Liver (tissue), 10 donors: ENCODE measurements at places on chromosomes 3 and 15. TPM values are rescaled to one million over a fixed set of nuclear protein-coding genes. Genes with fewer than 3 reads are reported as not detected.

The CCDC54 gene
- not detected for total RNA-seq

The CHST13 gene
- 39.1 TPM for total RNA-seq

GRCh38 chr3:58161435-58162398 is 49.1 kb downstream of the DNASE1L3 start:
- no peak for DNase-seq

DNA sequence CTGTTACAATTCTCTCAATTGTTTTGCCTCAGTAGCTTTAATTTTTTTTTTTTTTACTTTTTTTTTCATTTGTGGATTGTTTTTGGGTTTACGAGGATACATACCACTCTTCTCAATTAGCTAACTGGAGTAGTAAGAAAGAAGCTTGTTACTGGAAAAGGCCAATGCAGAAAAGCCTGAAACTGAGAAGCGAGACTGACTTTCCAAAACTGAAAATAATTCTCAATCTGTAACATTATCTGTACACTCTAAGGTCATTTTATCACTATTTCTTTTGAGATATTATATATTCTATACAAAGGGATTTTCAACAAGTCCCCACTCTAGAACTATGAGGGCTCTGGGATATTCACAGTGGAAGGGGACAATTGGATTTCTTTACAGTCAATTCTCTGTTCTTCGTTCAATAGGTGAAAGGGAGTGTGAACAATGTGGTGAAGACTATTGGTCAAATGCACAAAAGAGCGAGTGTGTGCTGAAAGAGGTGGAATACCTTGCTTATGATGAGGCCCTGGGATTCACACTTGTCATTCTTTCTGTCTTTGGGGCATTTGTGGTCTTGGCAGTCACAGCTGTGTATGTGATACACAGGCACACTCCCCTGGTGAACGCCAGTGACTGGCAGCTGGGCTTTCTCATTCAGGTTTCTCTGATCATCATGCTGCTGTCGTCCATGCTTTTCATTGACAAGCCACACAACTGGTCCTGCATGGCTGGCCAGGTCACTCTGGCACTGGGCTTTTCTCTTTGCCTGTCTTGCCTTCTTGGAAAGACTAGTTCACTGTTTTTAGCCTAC is 83.9 kb upstream of the KCNAB1 start:
- no peak for DNase-seq

The CCRL2 gene
- total RNA-seq, result 1.0 TPM

GRCh38 chr15:55661428-55661827 is 73.3 kb upstream of the PYGO1 start:
- DNase-seq, result no peak

The PTPRG gene
- total RNA-seq, result 35.6 TPM

The CKMT1B gene
- not detected for total RNA-seq

DNA sequence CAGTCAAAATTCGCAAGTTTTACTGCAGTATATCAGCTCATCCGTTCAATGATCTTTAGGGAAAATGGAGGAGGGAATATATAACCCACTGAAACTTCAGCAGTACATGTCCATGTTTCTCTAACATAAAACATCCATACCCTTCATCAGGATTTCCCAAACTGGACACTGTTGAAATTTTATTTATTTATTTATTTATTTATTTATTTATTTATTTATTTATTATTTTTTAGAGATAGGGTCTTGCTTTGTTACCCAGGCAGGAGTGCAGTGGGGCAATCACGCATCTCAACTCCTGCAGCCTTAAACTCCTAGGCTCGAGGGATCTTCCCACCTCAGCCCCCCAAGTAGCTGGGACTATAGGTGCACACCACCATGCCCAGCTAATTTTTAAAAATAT is 14.8 kb upstream of the HLTF start:
- no peak for DNase-seq

The ERICH6 gene
- total RNA-seq, result not detected

- DNase-seq, result no peak
Observed at GRCh38 chr15:52290329-52290728, 5.3 kb downstream of the MYO5C start.

GRCh38 chr3:52783211-52783555 is 5.8 kb downstream of the ITIH1 start:
- no peak for DNase-seq

GRCh38 chr3:35871009-35871408 is 231.7 kb downstream of the ARPP21 start:
- DNase-seq, result no peak

The CD86 gene
- 4.0 TPM for total RNA-seq

DNA sequence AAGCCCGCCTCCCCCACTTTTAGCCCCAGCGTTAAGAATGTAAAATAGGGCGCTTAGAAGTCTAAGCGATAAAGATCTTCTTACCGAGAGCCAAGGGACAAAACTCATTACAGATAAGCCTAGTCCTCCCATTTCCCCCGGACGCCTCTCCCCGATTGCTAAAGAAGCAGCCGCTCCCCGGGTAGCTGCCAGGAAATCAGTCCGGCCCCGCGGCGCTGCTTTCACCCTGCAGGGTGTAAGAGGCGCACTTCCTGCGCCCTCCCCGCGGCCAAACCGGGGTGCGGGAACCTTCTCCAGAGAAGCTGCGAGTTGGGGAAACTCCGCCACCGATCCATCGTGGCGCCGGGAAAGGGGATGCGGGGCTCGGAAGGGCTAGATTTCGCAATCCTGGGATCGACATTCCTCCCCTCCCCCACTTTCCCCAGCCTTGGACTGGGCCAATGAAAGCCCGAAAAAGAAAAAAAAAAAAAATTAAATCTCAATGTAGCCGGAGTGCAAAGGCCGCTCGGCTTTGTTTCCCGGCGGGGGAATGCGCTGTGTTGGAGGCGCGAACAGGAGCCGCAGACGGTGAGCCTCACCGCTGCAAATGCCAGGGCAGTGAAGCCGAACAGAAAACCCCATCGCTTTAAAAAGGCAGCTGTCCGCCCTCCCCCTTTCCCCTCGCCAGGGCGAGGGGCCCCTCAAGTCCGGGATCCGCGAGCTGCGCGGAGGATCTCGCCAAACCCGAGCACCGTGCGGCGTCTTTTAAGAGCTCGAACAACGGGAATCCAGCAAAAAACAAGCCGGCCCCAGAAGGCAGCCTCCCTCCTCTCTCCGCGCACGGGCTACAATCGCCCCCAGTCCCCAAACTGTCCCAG is 626 bp upstream of the PTPRG start:
- peak; percentile 58 for DNase-seq

DNA sequence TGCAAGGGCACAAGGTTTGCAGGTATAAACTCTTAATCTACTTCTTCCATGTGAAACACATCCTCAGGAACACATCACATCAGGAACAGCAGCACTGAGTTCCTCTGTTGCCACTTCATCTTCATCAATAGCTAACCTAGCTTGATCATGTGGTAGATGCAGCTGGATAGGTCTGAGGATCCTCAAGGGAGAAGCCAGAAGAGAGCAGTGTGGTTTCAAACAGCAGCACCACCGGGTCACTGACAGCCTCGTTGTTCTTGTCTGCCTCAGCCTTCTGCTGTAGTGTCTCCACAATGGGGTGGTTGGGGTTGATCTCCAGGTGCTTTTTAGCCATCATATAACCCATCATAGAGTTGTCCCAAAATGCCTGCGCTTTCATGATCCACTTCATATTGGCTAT is 58.8 kb downstream of the ADAM10 start:
- no peak for DNase-seq

The POPDC2 gene
- 0.37 TPM for total RNA-seq
